Cardiac septum (tissue), 1 donor: ENCODE measurements at places on chromosomes 3 and 15. TPM values are rescaled to one million over a fixed set of nuclear protein-coding genes. Genes with fewer than 3 reads are reported as not detected.

GRCh38 chr3:46221391-46221790, 13.3 kb upstream of the CCR1 start:
- no peak for DNase-seq

The HTD2 gene
- 12.9 TPM for total RNA-seq

The ZNF80 gene
- not detected for total RNA-seq

DNA sequence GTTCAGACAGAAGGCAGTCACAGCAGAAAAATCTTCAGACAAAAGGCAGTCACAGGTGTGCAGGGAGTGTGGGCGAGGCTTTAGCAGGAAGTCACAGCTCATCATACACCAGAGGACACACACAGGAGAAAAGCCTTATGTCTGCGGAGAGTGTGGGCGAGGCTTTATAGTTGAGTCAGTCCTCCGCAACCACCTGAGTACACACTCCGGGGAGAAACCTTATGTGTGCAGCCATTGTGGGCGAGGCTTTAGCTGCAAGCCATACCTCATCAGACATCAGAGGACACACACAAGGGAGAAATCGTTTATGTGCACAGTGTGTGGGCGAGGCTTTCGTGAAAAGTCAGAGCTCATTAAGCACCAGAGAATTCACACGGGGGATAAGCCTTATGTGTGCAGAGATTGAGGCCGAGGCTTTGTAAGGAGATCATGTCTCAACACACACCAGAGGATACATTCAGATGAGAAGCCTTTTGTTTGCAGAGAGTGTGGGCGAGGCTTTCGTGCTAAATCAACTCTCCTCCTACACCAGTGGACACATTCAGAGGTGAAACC, 27.6 kb downstream of the ZNF589 start:
- DNase-seq, result no peak

GRCh38 chr3:106566277-106566676, 697.5 kb upstream of the CBLB start:
- DNase-seq, result no peak

DNA sequence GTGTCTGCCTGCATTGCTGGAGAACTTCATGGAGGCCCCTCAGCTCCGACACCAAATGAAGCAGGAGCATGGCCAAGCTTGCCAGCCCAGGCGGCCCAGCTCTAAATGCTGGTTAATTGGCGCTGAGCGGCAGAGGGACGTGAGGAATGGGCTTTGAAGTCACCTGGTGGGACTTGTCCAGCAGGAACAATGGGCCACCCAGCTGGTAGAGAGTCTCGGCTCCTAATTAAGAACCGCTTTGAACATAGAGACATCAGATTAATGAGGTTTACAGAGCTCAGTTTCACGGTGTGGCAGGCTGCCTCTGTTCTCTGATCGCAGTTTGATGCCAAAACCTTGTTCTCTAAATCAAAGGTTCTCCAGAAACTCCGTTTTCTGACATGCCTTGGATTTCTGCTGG, 77.5 kb upstream of the LINGO1 start:
- DNase-seq, result no peak

The FANCD2OS gene
- total RNA-seq, result not detected

DNA sequence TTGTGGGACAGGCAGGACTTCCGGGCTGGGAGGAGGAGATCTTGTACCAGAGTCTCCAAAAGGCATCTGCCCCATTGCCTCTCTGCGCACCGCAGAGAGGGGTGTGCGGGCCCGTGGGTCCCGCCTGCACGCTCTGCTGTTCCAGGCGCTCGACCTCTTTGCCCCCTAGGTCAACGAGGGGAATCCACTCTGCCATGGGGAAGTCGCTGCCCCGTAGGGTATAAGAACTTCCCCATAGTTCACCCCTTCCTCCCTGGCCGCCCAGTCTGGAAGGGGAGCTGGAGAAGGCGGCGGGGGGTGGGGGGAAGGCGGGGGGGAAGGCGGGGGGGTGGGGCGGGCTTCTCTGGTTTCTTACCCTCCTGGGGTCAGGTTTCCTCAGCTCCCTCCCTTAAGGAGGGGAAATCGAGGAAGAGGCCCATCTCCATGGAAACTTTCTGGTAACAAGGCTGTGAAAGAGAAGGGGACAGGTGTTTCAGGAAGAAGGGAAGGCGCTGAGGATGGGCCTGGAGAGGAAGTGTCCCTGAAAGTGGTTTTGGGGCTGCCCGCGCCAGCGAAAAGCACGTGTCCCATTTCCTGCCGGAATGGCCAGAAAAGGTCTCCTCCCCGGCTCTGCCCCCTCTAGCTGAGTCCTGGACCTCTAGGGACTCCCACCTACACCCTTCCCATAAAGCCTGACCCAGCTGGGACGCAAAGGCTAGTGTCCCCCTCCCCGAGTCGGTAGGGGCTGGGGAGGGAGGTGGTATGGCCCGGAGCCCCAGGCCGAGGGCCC, 27.5 kb downstream of the NR1I2 start:
- DNase-seq, result no peak

DNA sequence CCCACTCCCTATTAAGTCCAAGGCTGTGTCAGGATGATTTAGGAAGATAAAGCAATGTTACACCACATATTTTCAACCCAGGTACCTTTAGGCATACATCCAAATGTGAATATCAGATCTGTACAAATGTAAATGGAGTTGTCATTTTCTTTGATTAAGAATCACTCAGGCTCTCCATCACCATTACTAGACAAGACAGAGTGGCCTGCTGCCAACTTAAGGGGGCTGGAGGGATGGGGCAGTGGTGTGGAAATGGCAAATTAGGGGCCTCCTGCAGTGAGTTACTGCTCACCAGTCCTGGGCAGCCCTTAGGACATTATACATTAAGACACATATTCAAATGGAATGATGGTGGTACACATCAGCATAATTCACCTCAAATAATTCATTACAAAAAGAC, 211.0 kb downstream of the TNIK start:
- no peak for DNase-seq

The HTR3E gene
- total RNA-seq, result not detected

The UNC13C gene
- 0.32 TPM for total RNA-seq

GRCh38 chr3:3199306-3199705, 19.8 kb upstream of the CRBN start:
- DNase-seq, result no peak

- no peak for DNase-seq
These were observed 72.3 kb downstream of the SLCO3A1 start for GRCh38 chr15:91925794-91926193.

The PRTG gene
- total RNA-seq, result 0.92 TPM
